ENCODE measurements at places on chromosomes 4 and X. TPM values are rescaled to one million over a fixed set of nuclear protein-coding genes. Genes with fewer than 3 reads are reported as not detected.

The LUZP4 gene
- total RNA-seq, result not detected

The SPARCL1 gene
- not detected for total RNA-seq

The TTC29 gene
- 0.16 TPM for total RNA-seq

The IBSP gene
- total RNA-seq, result not detected

The LINC00632 gene
- 5.1 TPM for total RNA-seq

The ITM2A gene
- total RNA-seq, result 1.1 TPM

The NAP1L3 gene
- 4.0 TPM for total RNA-seq

The CAPN6 gene
- not detected for total RNA-seq

Measured in A375 (cell line).